ENCODE measurements at places on chromosomes 13 and 19.

GRCh38 chr19:42521346-42522030 lies 6.8 kb downstream of the CEACAM1 start:
- no peak for DNase-seq

GRCh38 chr13:42038661-42039456 lies 9.6 kb upstream of the DGKH start:
- no peak for DNase-seq

DNA sequence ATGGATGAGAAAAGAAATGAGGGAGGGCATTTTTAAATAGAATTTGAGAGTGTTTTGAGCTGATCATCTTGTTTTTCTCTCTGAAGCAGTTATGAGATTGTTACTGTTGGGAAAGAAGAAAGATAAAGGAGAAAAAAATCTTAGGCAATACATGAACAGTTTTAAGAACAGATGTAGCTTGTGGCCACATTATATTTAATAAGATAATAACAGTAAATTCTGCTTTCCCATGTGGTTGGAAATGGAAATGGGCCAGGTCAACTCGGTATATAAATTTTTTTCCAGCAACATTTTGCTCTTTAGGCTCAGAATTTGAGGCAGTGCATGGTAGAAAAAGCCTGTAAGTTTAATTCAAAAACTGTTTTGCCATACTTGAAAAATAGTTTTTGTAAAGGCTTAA lies 118.7 kb downstream of the POSTN start:
- no peak for DNase-seq

- DNase-seq, result no peak
These were observed 712.7 kb upstream of the SGCG start for GRCh38 chr13:22468045-22468444.

GRCh38 chr19:15198951-15199660 lies 1.7 kb downstream of the NOTCH3 start:
- DNase-seq, result no peak

DNA sequence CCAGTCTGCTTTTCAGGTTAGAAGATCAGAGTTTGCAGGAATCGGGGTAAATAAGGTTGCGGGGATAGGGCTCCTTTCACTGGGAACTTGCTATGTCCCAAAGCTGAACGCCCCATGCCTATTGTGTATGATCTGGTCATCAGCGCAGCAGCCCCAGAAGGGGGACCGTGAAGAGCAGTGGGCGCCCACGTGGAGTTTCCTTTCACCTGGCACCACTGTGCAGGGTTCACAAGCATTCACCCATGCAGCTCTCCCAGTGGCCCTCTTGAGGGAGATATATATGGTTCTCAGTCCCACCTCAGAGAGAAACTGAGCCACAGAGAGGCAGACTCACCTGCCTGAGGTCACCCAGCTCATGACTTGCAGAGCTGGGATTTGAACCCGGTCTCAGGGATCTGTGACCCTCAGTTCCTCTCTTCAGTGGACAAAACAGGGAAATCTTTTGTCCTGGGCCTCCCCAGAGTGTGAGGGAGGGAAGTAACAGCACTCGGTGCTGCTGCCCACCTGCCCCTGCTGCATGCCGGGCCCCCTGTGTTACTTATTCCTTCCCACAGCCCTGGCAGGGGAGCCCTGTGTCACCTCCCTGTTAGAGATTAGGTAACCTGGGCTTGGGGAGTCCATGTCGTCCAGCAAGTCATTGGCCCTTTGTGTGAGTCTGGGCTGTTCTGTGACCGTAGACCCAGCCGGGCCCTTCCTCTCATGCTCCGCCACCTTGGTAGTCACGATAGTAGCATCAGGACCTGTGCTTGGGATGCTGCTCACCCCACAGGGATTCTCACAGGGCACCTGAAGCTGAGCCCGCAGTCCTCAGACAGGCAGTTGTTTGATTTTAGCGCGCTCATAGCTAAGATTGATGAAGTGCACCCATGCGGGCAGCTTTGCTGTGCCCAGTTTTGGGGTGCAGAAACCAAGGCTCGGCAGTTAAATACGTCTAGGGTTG lies 27.9 kb downstream of the PPP5C start:
- no peak for DNase-seq

- DNase-seq, result no peak
These were observed 4.9 kb downstream of the CALM3 start for GRCh38 chr19:46606019-46606418.

GRCh38 chr13:66748712-66749111 lies 481.4 kb downstream of the PCDH9 start:
- no peak for DNase-seq

- DNase-seq, result no peak
These were observed 6.4 kb upstream of the DNMT1 start for GRCh38 chr19:10201176-10201575.
